ENCODE measurements at places on chromosomes 4 and X.

GRCh38 chr4:87910795-87911194 is 64.7 kb upstream of the SPP1 start:
- no peak for DNase-seq

GRCh38 chrX:20046864-20047263 is 56.0 kb upstream of the BCLAF3 start:
- no peak for DNase-seq

DNA sequence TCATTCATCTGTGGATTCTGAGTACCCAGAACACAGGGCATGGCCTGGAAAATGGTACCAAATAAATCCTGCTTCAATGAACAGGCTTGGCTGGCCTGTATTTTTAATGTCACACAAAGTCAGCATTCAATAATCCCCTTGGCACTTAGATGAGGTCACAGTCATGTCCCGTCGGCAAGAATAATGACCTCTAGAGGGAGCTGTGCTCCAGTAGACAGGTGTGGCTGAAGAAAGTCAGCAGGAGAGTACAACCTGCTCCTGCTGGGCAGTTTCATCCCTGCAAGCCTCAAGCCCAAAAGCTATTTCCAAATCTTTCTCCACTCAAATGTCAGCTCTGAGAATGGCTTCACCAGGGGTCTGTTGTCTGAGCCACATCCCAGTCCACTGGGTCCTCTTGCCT is 404.0 kb upstream of the F9 start:
- peak; percentile 7 for DNase-seq

DNA sequence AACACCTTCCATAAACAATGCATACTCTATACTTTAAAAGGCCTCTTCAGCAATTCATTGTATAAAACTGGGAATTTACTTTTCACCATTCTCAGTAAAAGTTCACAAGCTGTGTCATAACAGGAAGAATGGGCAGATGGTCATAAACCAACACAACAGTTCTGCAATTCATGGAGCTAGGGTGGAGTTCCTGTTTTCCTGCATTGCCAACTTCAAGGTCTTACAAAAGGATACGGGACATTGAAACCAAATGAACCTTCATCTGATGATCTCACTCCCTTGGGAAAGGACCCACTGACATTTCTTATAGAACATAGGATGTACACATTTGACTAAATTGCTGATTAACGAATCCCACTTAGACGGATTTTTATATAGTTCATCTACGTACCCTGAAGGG is 4.1 kb downstream of the KDR start:
- no peak for DNase-seq

- DNase-seq: no peak
Observed at GRCh38 chr4:24768006-24768405, 27.4 kb upstream of the SOD3 start.

DNA sequence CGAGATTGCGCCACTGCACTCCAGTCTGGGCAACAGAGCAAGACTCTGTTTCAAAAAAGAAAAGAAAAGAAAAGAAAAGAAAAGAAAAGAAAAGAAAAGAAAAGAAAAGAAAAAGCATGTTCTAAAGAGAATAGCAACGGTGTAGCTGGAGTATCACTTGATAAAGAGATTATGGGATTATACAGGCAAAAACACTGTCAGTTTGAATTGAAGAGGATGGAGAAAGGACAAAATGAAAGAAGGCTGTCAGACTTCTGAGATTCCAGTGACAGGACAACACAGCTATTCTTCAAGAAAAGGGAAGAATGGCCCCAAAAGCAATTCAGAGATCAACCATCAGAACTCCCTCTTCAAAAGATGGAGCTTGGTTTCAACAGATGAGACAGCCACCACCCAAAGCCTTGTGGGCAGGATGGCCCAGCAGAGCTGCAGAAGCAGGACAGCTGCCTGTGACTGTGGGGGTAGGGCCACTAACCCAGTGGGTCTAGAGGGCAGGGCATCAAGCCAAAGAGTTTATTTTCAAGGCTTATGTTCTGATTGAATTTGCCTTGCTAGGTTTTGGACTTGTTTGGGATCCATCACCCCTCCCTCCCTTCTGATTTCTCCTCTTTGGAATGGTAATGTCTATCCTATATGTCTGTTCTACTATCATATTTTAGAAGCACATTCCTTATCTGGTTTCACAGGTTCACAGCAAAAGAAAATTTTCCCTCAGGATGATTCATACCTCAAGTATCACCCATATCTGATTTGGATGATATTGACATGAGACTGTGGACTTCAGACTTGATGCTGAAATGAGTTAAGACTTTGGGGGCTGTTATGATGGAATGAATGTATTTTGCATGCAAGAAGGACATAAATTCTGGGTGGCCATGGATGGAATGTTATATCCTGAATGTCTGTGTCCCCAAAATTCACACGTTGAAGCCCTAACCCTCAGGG is 17.5 kb downstream of the RFC1 start:
- DNase-seq: no peak

GRCh38 chrX:16559206-16559619 is 90.7 kb upstream of the S100G start:
- DNase-seq: no peak

- no peak for DNase-seq
Observed at GRCh38 chrX:131841496-131842437, 181.3 kb upstream of the STK26 start.

DNA sequence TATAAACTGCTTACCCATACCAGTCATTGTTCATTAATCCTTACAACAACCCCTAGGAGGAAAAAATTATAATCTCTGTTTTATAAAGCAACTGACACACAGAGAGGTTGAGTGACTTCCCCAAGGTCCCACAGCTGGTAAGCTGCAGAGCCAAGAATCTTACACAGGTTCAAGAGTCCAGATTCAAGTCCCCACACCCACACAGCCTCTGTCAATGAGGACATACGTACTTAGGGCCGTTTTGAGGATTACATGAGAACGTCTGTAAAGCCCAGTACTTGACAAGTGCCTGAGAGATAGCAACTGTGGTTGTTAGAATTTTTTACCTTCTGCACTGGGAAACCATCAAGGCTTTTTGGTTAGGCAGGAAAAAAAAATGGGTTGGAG is 556 bp upstream of the SLC25A43 start:
- DNase-seq: no peak

- DNase-seq: peak; percentile 2
Observed at GRCh38 chrX:68183612-68184214, 249.6 kb downstream of the OPHN1 start.

GRCh38 chr4:121741751-121742150 is 23.2 kb downstream of the SMIM43 start:
- DNase-seq: peak; percentile 3

- peak; percentile 32 for DNase-seq
Observed at GRCh38 chr4:123304151-123304964, 92.2 kb upstream of the SPRY1 start.

DNA sequence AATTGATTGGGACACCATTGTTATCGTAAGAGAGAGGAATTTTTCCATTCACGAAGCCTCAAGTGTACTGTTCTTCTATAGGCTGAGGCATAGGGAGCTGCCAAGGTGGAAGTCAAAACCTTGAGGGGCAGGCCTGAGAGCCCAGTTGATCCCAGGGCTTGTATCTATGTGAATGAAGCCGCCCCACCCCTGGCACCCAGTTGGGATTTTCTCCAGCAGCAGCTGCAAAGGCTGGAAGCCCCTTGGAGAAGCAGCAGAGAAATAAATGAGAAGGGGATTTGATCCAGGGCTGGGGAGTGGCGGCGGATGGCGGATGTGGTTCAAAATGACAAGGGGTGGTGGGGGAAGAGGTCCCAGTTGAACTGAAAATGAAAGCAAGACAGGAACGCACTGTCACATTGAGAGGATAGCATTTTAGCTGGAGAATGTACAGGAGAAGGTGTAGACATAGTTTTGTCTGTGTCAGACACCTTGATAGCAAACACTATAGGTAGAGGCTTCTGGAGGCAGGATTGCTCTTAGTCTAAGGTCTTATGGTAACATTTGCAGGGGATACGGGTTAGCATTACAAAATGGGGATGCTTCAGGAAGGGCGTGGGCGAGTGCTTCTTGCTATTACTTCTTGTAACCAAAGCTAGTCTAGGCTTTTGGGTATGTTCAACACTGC is 32.6 kb downstream of the DOCK11 start:
- no peak for DNase-seq

DNA sequence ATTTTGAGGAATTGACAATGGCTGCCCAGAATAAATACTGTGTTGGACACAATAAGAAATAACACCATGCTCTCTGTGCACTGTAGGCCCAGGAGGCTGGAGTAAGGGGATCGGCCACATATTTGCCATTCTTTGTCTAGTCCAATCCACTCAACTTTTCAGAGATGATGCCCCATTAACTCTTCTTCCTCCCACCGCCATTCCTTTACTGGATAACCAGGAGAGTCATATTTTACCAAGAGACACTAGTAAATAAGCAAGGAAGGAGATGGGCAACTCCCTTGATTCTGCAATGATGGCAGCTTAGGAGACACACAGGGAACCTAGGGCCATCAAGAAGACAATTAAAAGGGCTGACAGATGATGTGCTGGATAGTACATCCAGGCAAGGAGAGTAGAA is 87.9 kb upstream of the GPC3 start:
- DNase-seq: peak; percentile 1

GRCh38 chr4:168453146-168453545 is 27.1 kb downstream of the DDX60L start:
- peak; percentile 26 for DNase-seq

- no peak for DNase-seq
Observed at GRCh38 chr4:139682741-139683151, 17.1 kb downstream of the MGST2 start.

DNA sequence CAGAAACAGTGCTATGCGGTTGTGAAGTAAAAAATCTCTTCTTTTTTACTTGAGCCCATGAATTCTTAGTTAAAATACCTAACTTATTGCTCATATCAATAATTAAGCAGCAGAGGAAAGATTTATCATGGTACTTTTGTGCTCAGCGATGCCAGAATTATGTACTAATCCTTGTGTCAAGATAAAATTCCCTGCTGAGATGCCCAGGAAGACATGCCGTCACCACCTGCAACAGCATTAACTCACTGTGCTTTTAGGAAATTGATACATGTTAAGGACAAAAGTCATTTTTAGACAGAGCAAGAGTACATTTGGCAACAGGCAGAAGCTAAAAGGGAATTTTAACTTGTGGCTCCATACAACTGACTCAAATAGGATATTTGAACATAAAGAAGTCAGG is 138.9 kb downstream of the NPNT start:
- DNase-seq: no peak

DNA sequence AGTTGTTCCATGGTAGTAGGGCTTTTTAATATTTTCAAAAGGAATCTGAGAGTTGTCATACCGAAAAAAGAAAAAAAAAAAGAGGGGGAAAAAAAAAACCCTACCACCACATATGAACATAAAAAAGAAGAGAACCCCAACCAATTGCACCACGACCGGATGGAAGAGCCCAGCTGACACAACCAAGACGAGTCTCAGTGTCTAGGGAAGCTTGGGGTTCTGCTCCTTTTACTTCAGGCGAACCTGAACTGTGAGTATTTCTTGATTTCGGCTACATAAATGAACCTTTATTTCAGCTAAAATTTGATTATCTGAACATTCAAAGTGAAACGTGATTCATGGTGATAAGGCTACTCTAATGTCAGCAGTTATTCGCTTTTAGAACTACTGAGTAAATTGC is at the start of gene GPR34:
Gene GPR34 (plus strand): TSS at position 139 of the 400 bp plus-strand sequence. CDS start 6,661 bp downstream, outside the sequence.
- DNase-seq: no peak

- DNase-seq: no peak
Observed at GRCh38 chrX:138925330-138925729, 213.8 kb upstream of the FGF13 start.

- DNase-seq: no peak
Observed at GRCh38 chr4:146787731-146788130, 149.0 kb downstream of the POU4F2 start.

DNA sequence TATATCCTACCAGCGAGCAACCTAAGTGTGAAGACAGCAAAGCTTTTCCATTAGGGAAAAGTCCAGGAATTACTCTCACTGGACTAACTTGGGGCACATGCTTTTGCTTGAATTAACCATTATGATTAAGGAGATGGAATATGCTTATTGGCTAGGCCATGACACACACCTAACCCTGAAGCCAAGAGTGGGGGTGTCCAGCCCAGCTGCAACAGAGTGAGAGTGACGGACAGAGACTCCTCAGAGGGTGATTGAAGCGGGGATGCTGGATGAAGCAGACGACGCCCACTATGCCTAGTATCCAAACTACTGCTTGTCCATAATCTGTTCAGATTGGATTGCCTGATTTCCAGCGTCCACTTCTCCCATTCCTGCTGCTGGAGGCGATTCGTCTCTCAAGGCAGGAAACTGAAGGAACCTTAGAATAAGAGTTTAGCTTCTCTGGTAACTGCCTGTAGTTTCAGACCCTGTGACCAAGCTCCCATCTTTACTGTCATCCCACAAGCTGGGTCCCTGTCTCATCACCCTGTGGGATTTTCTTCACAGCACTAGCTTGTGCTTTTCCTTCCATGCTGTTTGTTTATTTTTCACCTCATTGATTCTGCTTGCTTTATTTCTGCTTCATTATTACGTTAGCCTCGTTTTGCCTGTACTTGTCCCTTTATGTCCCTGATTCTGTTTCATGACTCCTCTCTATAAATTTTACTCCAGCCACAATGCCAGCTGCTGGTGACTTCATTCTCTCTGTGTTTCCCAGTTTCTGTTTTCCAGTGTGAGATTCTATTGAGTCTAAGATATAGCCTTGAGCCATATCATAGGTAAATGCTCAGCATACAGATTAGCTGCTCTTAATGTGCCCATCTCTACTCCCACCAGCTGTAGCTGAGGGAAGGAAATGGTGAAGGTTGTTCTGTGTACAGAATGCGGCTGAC is 19.0 kb downstream of the FAM47E start:
- DNase-seq: no peak

- DNase-seq: no peak
Observed at GRCh38 chrX:68690936-68691501, 43.6 kb downstream of the STARD8 start.

DNA sequence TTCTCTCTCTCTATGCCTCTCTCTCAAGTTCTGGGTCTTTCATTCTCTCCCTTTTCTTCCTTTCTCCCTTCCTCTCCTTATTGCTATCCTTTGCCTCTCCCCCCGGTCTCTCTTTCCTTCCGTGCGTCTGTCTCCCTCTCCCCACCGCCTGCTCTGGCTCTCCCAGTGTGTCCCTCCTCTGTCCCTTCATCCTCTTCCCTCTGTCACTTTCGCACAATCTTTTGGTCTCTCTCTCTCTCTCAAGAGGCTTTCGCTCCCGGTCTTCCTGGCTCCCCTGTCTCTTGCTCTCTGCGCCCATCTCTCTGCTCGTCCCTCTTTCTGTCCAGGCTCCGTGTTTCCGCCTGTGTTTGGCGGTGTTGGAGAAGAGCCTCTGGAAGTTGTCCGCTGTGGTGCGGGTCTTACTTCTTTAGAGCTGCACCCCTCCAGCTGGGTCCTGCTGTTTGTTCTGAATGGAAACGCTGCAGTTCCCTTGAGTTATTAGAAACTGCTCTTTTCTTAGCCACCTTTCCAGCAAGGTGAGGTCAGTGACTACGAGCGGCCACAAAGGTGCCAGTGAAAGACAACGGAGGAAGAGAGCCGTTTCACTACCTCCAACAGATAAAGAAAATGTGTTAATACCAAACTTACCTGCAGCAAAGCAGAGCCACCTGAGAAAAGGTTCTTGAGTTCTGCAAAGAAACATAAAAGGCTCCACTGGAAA is 1.1 kb downstream of the BMPR1B start:
- peak; percentile 8 for DNase-seq

GRCh38 chr4:156970501-156971164 is 966 bp downstream of the PDGFC start:
- DNase-seq: no peak

GRCh38 chr4:39369301-39369700 is 3.1 kb upstream of the RFC1 start:
- no peak for DNase-seq

GRCh38 chr4:6217716-6218381 is 17.5 kb upstream of the JAKMIP1 start:
- DNase-seq: no peak
